Urinary bladder (tissue), 4 donors: ENCODE measurements at places on chromosomes 2 and 18. TPM values are rescaled to one million over a fixed set of nuclear protein-coding genes. Genes with fewer than 3 reads are reported as not detected.

- no peak for DNase-seq
These were observed 100.8 kb downstream of the MRPS9 start for GRCh38 chr2:105138643-105139042.

DNA sequence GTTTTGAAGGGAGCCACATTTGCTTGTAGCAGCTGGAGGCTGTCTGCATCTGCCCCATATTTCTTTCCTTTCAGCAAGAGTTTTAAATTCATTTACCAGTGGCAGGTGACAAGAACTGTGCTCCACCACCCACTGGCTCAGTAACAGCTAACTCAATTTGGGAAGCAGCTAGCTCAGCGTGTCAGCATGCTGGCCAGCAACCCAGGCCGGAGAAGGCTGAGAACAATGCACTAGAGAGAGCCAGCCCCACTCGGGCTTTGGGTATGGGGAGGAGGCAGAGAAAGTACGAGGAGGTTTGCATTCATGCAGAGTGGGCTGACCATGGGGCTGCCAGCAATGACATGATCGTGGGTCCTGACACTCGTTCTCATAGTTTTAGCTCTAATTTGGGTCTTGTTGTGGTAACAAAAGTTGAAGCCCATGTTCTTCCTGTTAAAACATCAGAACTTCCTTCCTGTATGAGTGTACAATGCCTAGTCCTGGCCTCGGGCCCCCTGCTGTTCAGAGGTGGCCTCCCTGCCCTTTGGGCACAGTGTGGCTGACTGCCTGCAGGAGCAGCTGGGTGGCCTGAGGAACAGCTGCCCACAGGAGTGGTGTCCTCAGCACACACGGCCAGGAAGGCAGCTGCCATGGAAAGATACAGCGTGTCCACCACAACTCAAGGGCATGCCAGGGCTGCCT is 23.0 kb downstream of the CDC42EP3 start:
- no peak for DNase-seq

- no peak for DNase-seq
These were observed 176.0 kb downstream of the MGAT5 start for GRCh38 chr2:134429886-134430285.

Gene MRPL44
- 31.5 TPM for total RNA-seq

Gene SLC11A1
- total RNA-seq, result 1.7 TPM

DNA sequence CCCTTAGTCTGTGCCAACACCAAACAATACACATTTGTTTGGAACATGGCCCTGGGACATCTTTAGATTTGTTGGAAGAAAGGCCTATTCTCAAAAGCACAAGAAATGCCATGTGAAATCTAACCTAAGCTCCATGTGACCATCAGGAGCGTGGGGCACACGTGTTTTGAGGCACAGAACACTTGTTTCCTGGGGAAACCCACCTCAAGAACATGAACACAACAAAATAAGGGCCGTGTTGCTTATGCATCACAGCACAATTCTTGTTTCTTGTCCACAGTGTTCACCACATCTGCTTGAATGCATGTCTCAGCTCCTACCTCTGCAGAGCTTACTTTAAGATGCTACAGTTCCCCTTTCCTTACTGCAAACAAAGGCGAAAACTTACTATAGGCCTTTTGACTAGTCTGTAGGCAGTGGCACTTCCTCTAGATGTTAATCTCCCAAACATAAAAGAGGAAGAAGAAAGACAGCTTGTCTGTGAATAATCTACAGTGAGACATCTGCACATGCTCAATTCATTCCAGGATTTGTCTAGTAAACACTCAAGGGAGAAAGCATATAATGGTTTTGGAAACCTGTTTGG is 165.0 kb downstream of the ANKRD44 start:
- no peak for DNase-seq

- no peak for DNase-seq
These were observed at the start of gene TNFAIP6 for GRCh38 chr2:151357359-151357758. TNFAIP6 (plus strand) TSS chr2:151357592; CDS start chr2:151357667, 75 bp downstream.

DNA sequence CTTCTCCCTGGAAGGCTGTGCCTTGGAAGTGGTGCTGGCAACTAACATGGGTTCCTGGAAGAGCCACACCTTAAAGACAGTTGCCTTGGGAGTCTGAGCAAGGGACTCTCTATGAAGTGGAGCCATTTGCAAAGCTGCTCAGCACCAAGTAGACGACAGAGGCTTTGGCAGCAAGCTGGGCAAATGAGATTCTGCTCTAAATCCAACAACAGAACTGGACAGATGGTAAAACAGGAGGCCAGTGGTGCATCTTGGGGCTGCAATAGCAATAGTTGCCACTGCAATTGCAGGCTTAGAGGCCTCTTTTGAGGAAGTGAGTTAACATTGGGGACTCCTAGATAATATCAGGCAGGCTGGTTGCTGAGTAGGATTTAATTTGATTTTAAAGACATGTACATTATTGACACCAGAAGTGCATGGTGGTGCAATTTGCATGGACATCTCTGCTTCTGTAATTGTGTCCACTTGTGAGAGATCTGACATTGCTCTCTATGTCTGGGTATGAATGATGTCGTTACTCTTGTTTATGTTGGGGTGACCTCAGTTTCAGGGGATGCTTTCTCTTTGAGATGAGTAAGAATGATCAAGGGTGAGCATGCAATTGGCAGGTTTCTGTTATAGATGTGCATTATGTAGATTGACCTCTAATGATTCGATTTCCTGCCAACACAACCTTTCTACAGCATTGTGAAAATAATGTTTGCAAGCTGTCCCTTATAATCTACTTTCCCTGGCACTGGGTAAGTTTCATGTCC is 568.3 kb upstream of the MEX3C start:
- no peak for DNase-seq

- DNase-seq, result no peak
These were observed 87.9 kb downstream of the UGGT1 start for GRCh38 chr2:128178650-128179460.

Gene DSEL
- total RNA-seq, result 49.3 TPM
